ENCODE measurements at places on chromosomes 13 and 19. TPM values are rescaled to one million over a fixed set of nuclear protein-coding genes. Genes with fewer than 3 reads are reported as not detected.

DNA sequence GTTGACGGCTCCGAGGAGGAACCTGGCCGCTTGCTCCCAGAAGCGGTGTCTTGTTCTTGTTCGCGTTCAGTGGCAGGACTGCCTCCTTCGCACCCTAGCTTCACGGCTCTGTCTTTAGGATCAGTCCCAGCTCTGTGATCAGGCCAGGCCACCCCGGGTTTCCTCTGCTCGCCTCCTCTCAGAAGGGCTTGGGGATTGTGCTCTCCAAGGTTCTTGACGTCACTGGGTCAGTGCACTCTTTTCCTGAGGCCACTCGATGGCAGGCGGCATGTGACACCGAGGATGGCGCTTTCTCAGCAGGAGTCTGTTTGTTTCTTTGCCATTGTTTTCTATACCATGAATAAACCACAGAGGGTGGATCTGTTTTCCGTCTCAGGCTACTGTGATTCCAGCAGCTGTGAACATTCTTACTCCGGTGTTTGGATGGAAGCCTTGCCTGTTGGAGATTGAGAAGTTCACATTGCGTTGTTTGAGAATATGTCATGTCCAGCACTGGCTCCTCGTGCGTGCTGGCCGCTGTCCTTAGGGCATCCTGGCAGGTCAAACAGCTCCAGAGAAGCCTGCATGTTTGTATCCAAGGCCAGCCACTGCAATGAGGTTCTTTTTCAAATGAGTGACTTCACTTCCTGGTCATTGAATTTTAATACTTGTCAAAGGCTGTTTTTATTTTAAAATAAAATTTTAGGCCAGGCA, 44.5 kb downstream of the SLC7A9 start:
- DNase-seq, result no peak

DNA sequence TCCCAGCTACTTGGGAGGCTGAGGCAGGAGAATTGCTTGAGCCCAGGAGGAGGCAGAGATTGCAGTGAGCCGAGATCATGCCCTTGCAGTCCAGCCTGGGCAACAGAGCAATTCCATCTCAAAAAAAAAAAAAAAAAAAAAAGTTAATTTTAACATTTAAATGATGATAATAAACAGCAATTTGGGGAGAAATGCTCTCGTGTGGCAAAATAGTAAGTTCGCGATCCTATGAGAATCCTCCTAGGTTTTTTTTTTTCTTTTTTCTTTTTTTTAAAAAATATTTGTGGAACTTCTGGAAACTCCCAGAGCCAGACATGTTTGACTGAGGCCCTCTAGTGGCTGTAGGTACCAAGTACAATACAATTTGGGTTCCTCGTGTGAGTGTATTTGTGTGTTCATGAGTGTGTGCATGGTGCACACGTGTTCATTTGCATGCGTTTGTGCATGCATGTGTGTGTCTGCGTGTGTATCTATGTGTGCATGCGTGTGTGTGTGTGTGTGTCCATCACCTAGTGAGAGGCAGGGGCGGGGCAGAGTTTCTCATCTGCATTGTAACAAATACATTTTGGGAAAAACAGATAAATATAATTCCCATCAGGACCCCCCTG, 31.2 kb downstream of the TMPRSS9 start:
- DNase-seq, result peak; percentile 25

DNA sequence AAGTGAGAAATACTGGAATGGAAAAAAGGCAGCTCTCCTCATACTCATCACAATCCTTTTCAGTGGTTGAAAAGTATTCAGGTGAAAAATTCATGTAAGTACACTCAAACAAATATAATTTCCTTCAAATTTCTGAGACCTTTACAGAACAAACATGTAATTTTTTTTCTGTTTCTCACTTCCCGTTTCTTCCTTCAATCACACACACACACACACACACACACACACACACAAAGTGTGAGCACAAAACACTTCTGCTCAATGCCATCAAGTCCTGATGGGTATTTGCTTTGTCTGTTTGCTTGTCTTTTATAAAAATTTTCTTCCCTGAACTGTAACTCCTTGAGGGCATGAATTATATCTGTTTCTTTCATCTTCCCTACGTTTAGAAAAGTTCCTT, 110.6 kb downstream of the LIG4 start:
- no peak for DNase-seq

DNA sequence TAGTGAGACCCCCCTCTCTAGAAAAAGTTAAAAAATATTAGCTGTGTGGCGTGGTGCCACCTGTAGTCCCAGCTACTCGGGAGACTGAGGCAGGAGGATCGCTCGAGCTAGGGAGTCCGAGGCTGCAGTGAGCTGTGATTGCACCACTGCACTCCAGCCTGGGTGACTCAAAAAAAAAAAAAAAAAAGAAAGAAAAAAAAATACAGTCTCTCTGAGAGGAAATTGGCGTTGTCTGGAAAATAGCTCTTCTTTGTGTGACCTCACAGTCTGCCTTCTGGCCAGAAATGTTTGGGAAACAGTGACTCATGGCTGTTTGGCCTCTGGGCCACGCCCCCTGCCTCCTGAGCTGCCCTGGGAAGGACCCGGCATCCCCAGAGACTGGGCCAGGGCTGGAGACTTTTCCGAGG, 10.7 kb downstream of the MARCHF2 start:
- DNase-seq, result peak; percentile 98

DPP9 gene
- 95.7 TPM for total RNA-seq

DNA sequence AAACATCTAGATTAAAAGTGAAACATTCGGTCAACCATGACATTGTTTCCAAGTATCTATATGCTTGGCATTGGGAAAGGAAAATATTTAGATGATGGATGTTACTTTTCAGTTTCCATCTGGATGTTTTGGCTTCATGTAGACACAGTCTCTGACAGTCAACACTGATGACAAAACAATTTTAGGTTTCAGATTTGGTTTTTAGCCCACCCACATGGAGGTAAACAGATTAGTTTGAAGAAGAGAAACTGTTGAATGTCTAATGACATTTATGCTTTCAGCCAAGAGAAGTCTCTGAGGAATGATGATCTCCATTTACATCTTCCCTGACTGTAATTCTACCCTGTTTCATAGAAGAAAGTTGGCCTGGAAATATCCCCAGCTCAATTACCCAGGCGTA, 379.1 kb downstream of the SLITRK6 start:
- no peak for DNase-seq

DNA sequence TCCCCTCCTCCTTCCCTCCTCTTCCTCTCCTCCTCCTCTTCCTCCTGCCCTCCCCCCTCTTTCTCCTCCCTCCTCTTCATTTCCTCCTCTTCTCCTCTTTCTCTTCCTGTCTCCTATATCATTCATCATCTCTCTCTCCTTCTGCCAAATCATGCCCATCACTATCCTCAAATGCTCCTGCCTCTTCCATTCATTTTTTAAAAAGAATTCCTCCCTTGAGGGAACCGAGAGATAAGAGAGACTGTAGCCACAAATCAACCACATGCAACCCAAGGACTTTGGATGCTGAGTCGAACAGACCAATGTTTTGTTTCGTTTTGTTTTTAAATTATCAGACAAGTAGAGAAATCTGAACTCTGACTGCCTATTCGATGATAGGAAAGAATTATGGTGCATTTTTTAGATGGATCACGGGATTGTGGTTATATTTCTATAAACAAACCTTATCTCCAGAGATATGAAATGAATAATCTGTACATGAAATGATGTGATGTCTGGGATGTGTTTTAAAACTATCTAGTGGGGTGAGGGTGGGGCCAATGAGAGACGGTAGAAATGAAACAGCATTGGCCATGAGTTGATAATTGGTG, 9.5 kb upstream of the ZNF541 start:
- DNase-seq, result no peak

- DNase-seq, result no peak
These were observed 5.5 kb downstream of the MAB21L1 start for GRCh38 chr13:35470671-35471661.

- DNase-seq, result no peak
These were observed 10.8 kb upstream of the TIMM13 start for GRCh38 chr19:2438178-2438577.

DNA sequence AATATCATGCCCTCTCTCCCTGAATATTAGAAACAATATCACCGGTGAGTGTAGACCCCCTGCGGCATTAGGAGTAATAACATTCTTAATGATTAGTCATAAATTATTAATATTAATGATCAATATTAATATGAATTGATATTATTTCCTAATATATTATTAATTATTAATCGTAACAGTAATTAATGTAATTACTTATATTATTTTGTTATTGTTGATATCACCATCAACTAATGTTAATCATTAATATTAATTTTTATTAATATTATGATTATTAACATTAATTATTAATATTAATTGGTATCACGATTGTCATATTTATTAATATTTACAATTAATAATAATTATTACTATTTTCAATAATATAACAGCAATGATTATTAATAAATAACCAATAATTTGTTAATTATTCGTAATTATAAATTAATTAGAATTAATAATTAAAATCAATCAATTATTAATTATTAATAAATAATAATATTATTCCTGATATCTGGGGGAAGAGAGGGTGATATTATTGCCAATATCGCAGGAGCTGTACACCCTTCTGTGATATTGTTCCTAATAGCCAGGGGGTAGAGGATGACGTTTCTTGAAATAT, 528.8 kb upstream of the PCDH20 start:
- no peak for DNase-seq

NDUFA7 gene
- total RNA-seq, result 37.7 TPM

DNA sequence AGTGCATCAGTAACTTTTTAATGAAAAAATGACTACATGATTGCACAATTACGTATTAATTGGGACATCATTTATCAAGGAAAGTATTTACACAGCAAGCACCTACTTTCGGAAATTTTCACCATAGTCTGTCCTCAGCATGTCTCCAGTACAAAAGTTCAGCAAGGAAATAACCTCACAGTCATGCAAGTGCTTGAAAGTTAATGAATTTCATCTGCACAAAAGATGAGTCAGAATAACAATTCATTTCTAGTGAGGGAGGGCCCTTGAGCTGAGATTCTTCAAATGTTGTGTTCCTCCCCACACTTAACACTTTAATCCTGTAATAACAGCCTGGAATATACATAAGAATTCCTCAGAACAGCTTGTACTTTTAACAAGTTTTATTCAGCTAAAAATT, 49.0 kb upstream of the OXGR1 start:
- DNase-seq, result no peak

DNA sequence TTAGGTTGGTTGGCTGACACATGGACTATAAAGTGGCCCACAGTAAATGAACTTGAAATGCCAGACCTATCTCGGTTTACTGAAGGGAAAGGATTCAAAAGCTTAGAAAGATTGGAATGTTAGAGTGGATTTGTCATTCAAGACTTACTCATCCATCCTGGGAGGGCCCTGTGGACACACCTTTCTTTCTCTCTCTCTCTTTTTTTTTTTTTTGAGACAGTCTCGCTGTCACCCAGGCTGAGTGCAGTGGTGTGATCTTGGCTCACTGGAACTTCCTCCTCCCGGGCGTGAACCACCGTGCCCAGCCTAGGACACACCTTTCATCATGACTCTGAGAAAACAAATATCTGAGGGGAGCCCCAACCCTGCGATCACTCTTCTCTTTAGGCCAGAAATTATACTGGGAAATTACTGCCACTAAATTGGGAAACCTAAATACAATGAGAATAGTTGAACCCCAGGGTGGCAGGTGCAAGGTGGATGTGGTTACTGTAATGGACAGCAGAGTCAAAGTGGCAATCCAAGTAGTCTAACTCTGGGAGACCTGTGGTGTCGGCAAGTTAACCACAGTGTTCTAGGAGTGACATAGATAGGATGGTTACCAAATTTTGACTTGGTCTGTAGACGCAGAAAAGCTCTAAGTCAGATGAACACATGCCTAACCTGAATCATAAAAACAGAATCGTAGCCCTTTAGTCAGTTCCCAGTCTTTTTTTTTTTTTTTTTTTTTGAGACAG, 47.1 kb upstream of the ZMYM5 start:
- no peak for DNase-seq

DNA sequence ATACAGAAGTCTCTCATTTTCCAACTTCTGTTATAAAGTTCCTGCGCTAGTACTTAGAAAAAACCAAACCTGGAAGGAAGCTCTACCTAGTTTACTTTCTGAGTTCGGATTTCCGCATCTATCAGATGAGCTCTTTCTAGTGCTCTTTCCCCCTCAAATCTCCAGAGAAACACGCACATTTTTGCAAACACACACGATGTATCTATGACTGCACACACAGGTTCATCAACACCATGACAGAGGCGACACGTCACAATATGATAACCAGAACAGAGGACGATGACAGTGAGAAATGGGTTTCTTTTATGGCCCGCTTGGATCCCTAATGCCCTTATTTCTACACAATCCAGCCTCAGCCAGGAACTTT, 629 bp upstream of the LRRC63 start:
- DNase-seq, result no peak

GRCh38 chr19:492091-492531, 4.2 kb upstream of the MADCAM1 start:
- no peak for DNase-seq

DNA sequence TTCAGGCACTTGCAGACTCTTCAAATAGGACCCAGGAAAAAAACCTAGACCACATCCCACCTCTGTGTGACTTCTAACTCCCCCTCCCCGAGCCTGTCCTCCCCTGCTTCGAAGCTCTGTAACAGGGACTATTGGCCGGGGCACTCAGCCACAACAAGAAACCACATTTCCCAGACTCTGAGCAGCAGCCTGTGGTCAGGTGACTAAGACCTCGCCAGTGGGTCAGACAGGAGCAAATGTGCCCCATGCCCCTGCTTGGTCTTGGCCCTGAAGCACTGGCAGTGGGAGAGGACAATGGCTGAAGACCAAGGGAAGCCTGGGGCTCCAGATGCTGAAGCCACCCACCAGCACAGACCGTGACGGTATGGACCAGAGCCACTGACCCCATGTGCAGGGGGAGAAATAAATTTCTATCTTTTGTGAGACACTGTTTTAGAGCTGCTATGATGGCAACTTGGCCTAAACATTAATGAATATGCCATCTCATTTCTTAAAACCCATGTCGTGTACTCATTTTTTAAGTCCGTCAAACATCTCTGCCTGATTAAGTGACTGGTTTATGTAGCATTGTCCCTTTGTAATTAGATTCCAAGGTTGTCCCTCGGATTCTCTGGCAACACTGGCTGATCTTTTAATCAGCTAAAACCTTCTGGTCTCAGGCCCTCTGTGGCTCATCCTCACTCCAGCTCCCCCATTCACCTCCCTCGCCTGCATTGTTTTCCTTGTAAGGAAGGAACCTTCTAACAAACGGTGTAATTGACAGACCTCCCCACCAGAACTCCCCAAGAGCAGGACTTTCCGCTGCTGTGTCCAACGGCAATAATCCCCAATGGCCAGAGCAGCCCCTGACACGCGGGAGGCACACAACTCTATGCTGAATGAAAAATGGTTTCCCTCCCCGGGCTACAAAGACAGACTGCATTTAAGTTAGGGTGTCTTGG, 98.4 kb downstream of the STK24 start:
- no peak for DNase-seq

- DNase-seq, result no peak
These were observed 25.1 kb downstream of the DOT1L start for GRCh38 chr19:2188708-2189385.

WDR62 gene
- 3.0 TPM for total RNA-seq

RNF113B gene
- total RNA-seq, result not detected

ATP4A gene
- total RNA-seq, result not detected

NEK3 gene
- total RNA-seq, result 11.1 TPM

LGALS4 gene
- 1.6 TPM for total RNA-seq

- no peak for DNase-seq
These were observed 1534.0 kb upstream of the SPRY2 start for GRCh38 chr13:81874681-81875661.

All from lower leg skin (tissue), 4 donors.